ENCODE measurements at places on chromosomes 2 and 18. TPM values are rescaled to one million over a fixed set of nuclear protein-coding genes. Genes with fewer than 3 reads are reported as not detected.

- no peak for DNase-seq
- peaks cover 10% of the 10 kb centered on the region for H3K36me3 ChIP-seq
- no peaks in the 10 kb centered on the region for H3K27me3 ChIP-seq
- no peak overlapping the region for H3K27ac ChIP-seq
- H3K4me1 ChIP-seq, result no peaks in the 10 kb centered on the region
- H3K4me3 ChIP-seq, result no peak overlapping the region
Observed at GRCh38 chr18:10291568-10291981, 162.9 kb upstream of the APCDD1 start.

- no peaks in the 10 kb centered on the region for H3K27me3 ChIP-seq
- no peaks in the 10 kb centered on the region for H3K36me3 ChIP-seq
- H3K4me1 ChIP-seq, result no peaks in the 10 kb centered on the region
Observed at GRCh38 chr2:30736461-30737325, 70.6 kb downstream of the CAPN13 start.

- H3K27me3 ChIP-seq, result no peaks in the 10 kb centered on the region
- no peaks in the 10 kb centered on the region for H3K36me3 ChIP-seq
Observed at GRCh38 chr18:3027370-3027891, 14.5 kb upstream of the LPIN2 start.

- no peak overlapping the region for H3K4me3 ChIP-seq
- H3K4me1 ChIP-seq, result peaks cover 10% of the 10 kb centered on the region
- DNase-seq, result no peak
Observed at GRCh38 chr2:16330012-16330411, 335.6 kb downstream of the CYRIA start.

DNA sequence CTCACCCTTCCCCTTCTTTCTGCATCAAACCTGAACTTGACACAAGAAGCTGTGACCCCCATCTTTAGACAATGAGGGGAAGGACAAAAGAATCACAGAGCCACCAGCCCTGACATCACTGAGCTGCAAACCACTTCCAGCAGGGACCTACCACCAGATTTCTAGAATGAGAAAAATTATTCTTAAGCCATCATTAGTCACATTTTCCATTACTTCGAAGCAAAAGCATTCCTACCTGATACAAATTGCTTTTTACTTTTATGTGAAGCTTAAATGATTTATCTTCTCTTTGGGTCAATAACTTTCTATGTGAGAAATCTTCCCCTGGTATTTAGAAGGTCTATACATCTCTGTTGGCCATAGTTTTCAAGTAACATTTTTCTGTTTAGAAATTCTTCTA, 134.8 kb downstream of the TCF4 start:
- no peaks in the 10 kb centered on the region for H3K27me3 ChIP-seq
- H3K36me3 ChIP-seq, result no peaks in the 10 kb centered on the region

- DNase-seq, result no peak
- H3K27ac ChIP-seq, result no peak overlapping the region
- no peaks in the 10 kb centered on the region for H3K36me3 ChIP-seq
- no peak overlapping the region for H3K4me3 ChIP-seq
- no peaks in the 10 kb centered on the region for H3K4me1 ChIP-seq
- no peaks in the 10 kb centered on the region for H3K27me3 ChIP-seq
Observed at GRCh38 chr2:189297446-189297845, 117.9 kb upstream of the COL5A2 start.

DNA sequence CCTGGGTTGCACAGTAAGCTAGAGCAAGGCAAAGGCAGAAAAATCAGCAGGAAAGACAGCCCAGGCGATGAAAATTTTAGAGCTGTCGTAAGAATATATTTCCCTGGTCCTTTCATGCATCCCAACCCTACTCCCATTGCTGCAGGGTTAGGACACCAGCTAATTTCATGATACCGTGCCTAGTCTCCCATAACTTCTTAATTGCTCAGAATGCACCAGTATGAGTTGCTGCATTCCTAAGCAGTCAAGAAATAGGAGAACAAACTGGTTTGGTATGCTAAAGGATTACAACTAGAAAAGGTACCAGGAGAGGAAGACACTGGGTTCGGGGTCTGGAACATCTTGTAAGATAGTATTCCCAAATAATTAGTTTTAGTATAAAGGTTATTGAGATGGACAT, 269.4 kb upstream of the NRXN1 start:
- no peak overlapping the region for H3K4me3 ChIP-seq
- no peaks in the 10 kb centered on the region for H3K36me3 ChIP-seq
- no peak for DNase-seq
- H3K27me3 ChIP-seq, result no peaks in the 10 kb centered on the region
- no peak overlapping the region for H3K27ac ChIP-seq

- 0 out of 2 replicates have a peak, but pooled peaks cover 1% of the 10 kb centered on the region for H3K27me3 ChIP-seq
- no peak overlapping the region for H3K4me3 ChIP-seq
- no peaks in the 10 kb centered on the region for H3K36me3 ChIP-seq
- DNase-seq, result no peak
Observed at GRCh38 chr2:26494891-26495290, 17.0 kb upstream of the OTOF start.

DNA sequence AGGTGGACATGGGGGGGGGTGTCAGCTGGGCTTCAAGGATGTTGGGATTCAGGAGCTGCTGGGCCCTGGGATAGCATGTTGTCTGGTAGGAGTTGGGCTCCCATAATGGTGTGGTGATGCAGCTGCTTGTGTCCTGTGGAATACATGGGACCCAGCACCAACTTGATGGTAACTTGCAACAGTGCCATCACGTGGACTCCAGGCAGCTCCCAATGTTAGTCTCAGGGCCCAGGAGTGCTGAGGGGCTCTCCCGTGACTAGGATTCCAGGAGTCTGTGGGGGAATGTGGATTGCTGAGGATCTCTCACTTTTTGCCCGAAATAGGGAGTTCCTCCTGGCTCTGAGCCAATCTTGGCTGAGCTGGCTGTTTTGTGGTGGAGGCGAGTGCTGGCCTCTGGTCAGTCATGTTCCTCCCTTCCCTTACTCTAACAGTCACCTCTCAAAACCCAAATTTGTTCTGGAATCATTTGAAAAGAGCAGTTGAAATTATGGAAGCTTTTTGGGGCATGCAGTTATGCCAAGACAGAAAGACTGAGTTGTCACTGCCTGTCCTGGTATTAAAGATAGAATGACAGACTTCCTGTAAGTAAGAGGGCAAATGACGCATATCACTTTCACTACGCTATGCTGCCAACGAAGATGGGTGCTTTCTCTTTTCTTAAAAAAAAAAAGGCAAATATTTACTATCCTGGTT, 607.1 kb downstream of the ADCYAP1 start:
- no peak for DNase-seq
- H3K27me3 ChIP-seq, result no peaks in the 10 kb centered on the region
- H3K4me1 ChIP-seq, result no peaks in the 10 kb centered on the region
- no peak overlapping the region for H3K27ac ChIP-seq

GRCh38 chr2:205969584-205969983, 116.4 kb downstream of the INO80D start:
- no peaks in the 10 kb centered on the region for H3K27me3 ChIP-seq
- DNase-seq, result no peak
- no peaks in the 10 kb centered on the region for H3K36me3 ChIP-seq

DNA sequence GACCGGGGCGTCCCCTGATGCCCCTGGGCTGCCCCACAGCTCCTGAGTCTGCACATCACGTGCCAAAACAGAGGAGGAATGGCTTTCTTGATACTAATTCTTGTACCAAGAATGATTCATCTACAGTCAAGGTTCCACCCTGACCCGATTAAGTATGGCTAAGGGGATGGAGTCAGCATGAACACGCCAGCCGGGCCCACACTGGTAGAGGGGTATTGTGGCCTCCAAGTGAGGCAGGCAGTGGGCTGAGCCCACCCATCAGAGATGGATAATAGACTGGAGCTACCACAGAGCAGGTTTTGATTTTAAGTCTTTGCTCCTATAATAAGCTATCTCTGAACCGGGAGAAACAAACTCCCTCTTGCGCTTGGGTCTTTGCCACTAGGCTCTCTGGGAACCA, 17.9 kb upstream of the GNAL start:
- H3K36me3 ChIP-seq, result no peaks in the 10 kb centered on the region
- no peak for DNase-seq
- no peaks in the 10 kb centered on the region for H3K27me3 ChIP-seq
- no peak overlapping the region for H3K27ac ChIP-seq
- no peak overlapping the region for H3K4me3 ChIP-seq

- H3K36me3 ChIP-seq, result no peaks in the 10 kb centered on the region
- no peak overlapping the region for H3K27ac ChIP-seq
- H3K4me1 ChIP-seq, result no peaks in the 10 kb centered on the region
- H3K27me3 ChIP-seq, result no peaks in the 10 kb centered on the region
Observed at GRCh38 chr2:79162132-79162531, 2.6 kb upstream of the REG3A start.

- no peak overlapping the region for H3K4me3 ChIP-seq
- no peaks in the 10 kb centered on the region for H3K4me1 ChIP-seq
- DNase-seq, result no peak
- H3K27me3 ChIP-seq, result no peaks in the 10 kb centered on the region
Observed at GRCh38 chr2:127321303-127321702, 27.4 kb upstream of the ERCC3 start.

- H3K4me1 ChIP-seq, result no peaks in the 10 kb centered on the region
- H3K4me3 ChIP-seq, result no peak overlapping the region
- H3K36me3 ChIP-seq, result no peaks in the 10 kb centered on the region
- no peak for DNase-seq
- H3K27ac ChIP-seq, result no peak overlapping the region
Observed at GRCh38 chr2:67954093-67954748, 108.6 kb downstream of the C1D start.

GRCh38 chr2:142052220-142052863, 78.5 kb downstream of the LRP1B start:
- no peak for DNase-seq
- H3K36me3 ChIP-seq, result no peaks in the 10 kb centered on the region
- no peaks in the 10 kb centered on the region for H3K27me3 ChIP-seq
- H3K4me1 ChIP-seq, result no peaks in the 10 kb centered on the region
- no peak overlapping the region for H3K4me3 ChIP-seq
- H3K27ac ChIP-seq, result no peak overlapping the region

- H3K4me3 ChIP-seq, result no peak overlapping the region
- DNase-seq, result no peak
- no peaks in the 10 kb centered on the region for H3K4me1 ChIP-seq
- H3K27me3 ChIP-seq, result no peaks in the 10 kb centered on the region
Observed at GRCh38 chr2:8496079-8496478, 185.8 kb upstream of the ID2 start.

DNA sequence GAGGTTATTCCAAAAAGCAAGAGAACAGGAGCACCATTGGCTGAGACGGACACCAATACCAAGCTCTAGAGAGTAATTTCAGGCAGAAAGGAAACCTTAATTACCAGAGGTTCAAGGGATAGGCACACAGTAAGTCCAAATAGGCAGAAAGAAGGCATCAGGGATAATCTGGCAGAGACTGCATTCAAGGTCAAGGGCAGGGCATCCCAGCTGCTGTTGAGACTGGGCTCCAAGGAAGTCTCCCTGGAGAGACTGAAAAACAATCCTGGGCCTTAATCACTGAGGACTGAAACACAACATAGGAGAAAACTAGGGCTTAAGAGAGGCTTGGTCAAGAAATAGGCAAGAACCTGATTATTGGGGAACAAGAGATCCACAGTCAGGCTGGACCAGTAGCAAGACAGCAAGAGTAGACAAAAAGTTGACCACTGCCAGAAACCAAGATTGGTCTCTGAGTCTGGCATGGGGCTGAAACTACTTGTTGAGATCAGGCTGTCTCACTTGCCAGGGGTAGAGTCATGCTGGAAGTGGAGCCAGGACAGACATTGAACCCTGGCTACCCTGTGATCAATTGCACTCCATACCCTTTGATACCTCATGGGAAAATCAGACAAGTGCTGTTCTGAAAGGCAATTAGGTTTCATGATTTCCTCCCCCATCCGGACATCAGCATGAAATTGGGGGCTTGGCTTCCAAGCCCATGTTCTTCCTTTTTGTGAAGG, 193.2 kb upstream of the TNP1 start:
- DNase-seq, result no peak
- no peaks in the 10 kb centered on the region for H3K4me1 ChIP-seq
- H3K36me3 ChIP-seq, result no peaks in the 10 kb centered on the region
- H3K4me3 ChIP-seq, result no peak overlapping the region

DNA sequence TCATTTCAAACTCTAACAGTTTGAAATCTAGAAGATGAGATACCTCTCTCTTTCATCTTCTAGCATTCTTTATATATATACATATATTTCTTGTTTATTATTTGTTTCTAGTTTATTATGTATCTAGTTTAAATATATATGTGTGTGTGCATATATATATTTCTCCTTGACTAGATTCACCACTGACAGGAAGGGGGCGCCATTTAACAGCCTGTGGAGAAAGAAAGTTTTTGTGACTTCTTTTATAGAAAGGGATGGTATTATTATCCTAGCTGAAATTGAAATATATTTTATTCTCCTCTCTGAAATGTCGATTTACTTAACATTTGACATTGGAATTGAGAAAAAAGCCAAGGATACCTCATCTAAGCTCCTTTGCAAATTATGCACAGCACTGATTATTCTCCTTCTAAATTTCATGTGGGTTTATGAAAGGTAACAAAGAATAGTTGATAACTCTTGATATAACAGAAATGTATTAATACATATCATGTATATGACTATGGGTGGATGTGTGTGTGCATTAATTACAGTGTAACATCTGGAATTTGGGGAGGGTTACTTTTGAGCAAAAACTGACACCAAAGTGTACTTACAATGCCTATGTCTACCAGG, 160.7 kb upstream of the NT5C1B start:
- DNase-seq, result no peak
- H3K4me3 ChIP-seq, result no peak overlapping the region
- H3K27me3 ChIP-seq, result no peaks in the 10 kb centered on the region
- H3K36me3 ChIP-seq, result no peaks in the 10 kb centered on the region
- H3K27ac ChIP-seq, result no peak overlapping the region

DNA sequence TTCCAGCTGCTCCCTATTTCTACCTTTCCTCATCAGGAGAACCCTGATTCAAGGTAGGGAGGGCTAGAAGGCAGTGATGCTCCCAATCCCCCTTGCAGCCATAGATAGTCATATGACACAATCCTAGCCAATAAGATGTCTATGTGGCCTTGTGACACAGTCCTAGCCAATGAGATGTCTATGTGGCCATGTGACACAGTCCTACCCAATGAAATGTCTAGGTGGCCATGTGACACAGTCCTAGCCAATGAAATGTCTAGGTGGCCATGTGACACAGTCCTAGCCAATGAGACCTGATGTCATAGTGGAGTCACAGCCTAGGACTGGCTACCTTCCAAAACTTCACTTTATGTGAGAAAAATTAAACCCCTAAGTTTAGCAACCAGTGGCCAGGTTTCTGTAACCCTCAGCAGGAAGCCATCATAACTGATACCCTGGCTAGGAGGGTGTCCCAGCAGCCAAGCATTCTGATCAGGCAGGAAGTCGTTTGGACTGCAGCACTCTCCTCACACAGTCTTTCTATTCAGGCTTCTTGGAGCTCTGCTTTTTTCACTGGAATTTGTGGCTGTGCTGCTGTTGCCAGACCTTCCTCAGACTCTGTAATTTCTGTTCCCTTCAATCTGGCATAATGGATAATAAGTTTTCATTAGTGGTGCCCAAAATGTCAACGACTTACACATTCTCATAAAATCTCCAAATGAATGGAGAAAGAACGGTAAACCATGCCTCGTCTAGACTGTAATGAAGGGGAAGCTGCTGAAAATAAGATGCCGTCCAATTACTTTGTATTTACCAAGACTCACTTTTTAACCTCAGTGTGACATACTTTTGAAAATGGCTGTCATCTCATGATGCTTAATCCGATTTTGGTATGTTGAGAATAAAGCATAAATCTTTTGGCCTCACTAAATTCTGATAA, 165.0 kb upstream of the NCKAP5 start:
- H3K4me3 ChIP-seq, result no peak overlapping the region
- no peak overlapping the region for H3K27ac ChIP-seq
- no peak for DNase-seq
- H3K27me3 ChIP-seq, result no peaks in the 10 kb centered on the region
- H3K4me1 ChIP-seq, result no peaks in the 10 kb centered on the region

Gene TBR1
- not detected for total RNA-seq

Gene SEPTIN10
- total RNA-seq, result 92.5 TPM

Gene DUSP28
- total RNA-seq, result 1.6 TPM

Gene CDH20
- total RNA-seq, result not detected

Gene ARHGEF33
- total RNA-seq, result 0.92 TPM

Gene GKN1
- not detected for total RNA-seq

Gene AKAIN1
- not detected for total RNA-seq

Gene KIF5C
- 52.9 TPM for total RNA-seq

Gene PTH2R
- 0.20 TPM for total RNA-seq
